IPS DF 6.9 (cell line): ENCODE measurements at places on chromosomes 3 and 15.

- H3K4me1 ChIP-seq, result no peaks in the 10 kb centered on the region
- H3K4me3 ChIP-seq, result no peak overlapping the region
- no peaks in the 10 kb centered on the region for H3K27me3 ChIP-seq
- H3K27ac ChIP-seq, result no peak overlapping the region
Measured at GRCh38 chr3:182226995-182227394, 515.3 kb downstream of the SOX2 start.

- no peaks in the 10 kb centered on the region for H3K4me1 ChIP-seq
- DNase-seq, result no peak
- no peaks in the 10 kb centered on the region for H3K27me3 ChIP-seq
Measured at GRCh38 chr15:56806148-56806536, 72.8 kb upstream of the ZNF280D start.

GRCh38 chr3:13420831-13421765 is 976 bp upstream of the NUP210 start:
- peaks cover 3% of the 10 kb centered on the region; the same call in 1 of the 2 replicates for H3K4me1 ChIP-seq
- H3K27me3 ChIP-seq, result no peaks in the 10 kb centered on the region
- no peaks in the 10 kb centered on the region for H3K36me3 ChIP-seq
- DNase-seq, result no peak

GRCh38 chr3:12194669-12195161 is 36.0 kb upstream of the TIMP4 start:
- H3K4me3 ChIP-seq, result no peak overlapping the region; the same call in 1 of the 2 replicates
- no peak for DNase-seq
- no peaks in the 10 kb centered on the region for H3K27me3 ChIP-seq
- H3K36me3 ChIP-seq, result no peaks in the 10 kb centered on the region
- H3K4me1 ChIP-seq, result no peaks in the 10 kb centered on the region

GRCh38 chr3:127925384-127925783 is 10.4 kb downstream of the KBTBD12 start:
- H3K27me3 ChIP-seq, result no peaks in the 10 kb centered on the region
- H3K4me1 ChIP-seq, result no peaks in the 10 kb centered on the region
- no peak overlapping the region for H3K4me3 ChIP-seq
- H3K36me3 ChIP-seq, result no peaks in the 10 kb centered on the region
- no peak overlapping the region for H3K27ac ChIP-seq

DNA sequence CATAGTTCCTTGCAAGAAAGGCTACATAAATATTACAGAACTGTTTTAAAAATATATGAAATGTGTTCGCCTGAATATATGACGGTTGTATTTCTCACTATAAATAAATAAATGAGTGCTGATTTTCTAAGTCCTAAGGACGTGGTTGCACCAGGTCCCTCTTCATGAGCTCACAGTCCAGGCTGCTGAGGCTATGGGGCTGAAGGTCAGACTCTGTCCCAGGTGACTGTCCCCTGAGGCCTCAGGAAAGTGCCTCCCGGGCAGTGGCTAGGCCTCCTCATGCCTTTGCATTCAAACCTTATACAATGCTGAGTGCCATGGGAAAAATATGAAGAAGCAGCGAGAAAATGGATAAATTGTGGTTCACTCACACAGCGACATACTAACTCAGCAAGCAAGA is 43.5 kb upstream of the SSR3 start:
- no peak for DNase-seq
- no peak overlapping the region for H3K4me3 ChIP-seq
- 0 out of 2 replicates have a peak, but pooled peaks cover 1% of the 10 kb centered on the region for H3K4me1 ChIP-seq
- H3K27me3 ChIP-seq, result no peaks in the 10 kb centered on the region

GRCh38 chr3:124888482-124889441 is 1.6 kb upstream of the ITGB5 start:
- no peaks in the 10 kb centered on the region for H3K27me3 ChIP-seq
- H3K4me1 ChIP-seq, result peaks cover 7% of the 10 kb centered on the region; the same call in 1 of the 2 replicates
- H3K27ac ChIP-seq, result peak overlapping the region; percentile 7
- H3K36me3 ChIP-seq, result no peaks in the 10 kb centered on the region
- H3K4me3 ChIP-seq, result no peak overlapping the region

- H3K36me3 ChIP-seq, result no peaks in the 10 kb centered on the region
- no peak overlapping the region for H3K4me3 ChIP-seq
- peak; percentile 20 for DNase-seq
- no peak overlapping the region for H3K27ac ChIP-seq
Measured at GRCh38 chr3:42229942-42230688, 35.9 kb downstream of the CCK start.
